Activated CD8-positive, alpha-beta memory T cell treated with anti-CD3 and anti-CD28 coated beads for 4 hours (primary cell): ENCODE measurements at places on chromosomes 16 and 17.

- no peak for DNase-seq
These were observed 62.8 kb downstream of the GRB7 start for GRCh38 chr17:39800540-39800939.

DNA sequence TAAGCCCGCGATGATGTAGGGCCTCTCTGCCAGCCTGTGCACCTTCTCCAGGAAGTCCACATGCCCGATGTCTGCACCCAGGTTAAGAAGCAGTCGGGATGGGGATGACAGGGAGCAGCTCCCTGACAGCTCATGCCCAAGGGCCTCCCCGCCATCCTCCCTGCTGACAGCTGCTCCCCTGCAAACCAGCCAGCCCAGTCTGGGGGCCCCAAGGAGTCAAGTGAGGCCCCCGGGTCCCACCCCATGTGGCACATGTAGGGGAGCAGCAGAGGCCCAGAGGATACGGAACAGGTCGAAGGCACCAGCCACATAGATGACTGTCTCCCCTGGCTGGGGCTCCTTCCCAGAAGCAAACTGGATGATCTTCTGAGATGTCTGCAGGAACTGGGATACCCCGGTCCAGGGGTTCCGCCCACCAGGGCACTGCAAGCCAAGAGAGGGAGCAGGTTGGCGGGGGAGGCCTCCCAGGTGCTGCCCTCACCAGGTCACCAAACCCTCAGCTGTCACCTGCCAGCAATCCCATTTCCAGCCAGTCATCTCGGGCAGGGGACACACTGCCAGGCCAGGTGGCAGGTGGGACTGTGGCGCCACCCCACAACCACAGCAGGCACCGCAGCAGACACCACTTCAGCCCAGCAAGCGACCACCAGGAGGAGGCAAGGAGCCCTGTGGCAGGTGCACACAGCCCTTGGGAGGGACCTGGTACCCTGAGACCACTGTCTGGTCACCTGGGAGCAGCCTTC lies 4.6 kb downstream of the PCYT2 start:
- no peak for DNase-seq

GRCh38 chr17:58005031-58005727 lies 1.9 kb downstream of the SRSF1 start:
- DNase-seq, result no peak

GRCh38 chr17:81586096-81586495 lies 33.9 kb upstream of the FAAP100 start:
- no peak for DNase-seq

GRCh38 chr16:89484041-89484501 lies 6.3 kb downstream of the ANKRD11 start:
- no peak for DNase-seq

DNA sequence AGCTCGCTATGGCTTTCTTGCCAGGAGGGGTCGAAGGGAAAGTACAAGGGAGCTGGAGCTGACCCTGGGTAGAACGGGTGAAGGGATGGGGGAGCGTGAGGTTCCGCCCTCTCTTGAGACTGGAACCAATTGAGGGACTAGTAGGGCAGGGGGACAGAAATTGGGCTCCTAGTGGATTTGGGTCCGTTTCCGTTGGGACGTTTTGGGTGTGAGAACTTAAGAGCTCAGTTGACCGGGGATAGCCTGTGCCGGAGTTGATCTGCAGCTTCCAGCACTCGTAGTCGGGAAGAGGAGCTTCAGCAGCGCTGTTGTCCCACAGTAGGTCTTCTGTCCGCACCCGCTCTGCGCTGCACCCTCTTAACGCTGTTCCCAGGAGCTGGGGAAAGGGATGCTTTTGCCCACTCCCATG lies 481 bp downstream of the CNTROB start:
- no peak for DNase-seq
